ENCODE measurements at places on chromosomes 13 and 19.

DNA sequence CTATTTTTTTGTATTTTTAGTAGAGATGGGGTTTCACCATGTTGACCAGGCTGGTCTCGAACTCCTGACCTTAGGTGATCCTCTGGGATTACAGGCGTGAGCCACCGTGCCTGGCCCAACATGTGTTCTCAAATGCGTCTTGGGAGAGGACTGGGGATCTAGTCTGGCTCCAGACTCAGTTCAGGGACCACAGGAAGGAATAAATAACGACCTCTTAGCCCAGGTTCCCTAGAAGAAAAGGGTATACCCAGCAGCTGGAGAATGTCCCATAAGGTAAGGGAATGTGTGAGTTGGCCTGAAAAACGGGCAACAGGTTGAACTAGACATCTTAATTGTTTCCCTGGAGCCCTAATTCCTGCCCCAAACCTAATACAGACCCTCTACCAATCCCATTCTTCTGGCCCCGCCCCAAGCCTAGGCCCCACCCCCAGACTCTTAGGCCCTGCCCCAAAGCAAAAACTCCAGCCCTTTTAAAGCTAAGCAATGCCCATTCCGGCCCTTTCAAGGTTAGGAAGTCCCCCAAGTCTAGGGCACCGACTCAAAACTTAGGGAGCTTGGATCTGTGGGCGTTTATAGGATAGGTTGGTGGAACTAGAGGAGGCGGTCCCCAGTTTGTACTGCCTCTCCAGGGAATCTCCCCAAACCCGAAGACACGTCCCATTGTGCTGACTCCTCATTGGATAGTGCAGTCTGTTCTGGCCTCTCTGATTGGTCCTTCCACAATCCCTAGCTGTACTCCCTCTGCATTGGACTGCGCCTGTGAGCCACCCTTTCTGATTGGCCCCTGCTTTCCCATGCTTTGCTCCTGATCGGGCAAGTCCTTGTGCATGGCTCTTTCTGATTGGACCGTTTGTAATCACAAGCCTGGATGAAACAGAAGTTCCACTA is 5.4 kb upstream of the LRFN1 start:
- no peak for DNase-seq

DNA sequence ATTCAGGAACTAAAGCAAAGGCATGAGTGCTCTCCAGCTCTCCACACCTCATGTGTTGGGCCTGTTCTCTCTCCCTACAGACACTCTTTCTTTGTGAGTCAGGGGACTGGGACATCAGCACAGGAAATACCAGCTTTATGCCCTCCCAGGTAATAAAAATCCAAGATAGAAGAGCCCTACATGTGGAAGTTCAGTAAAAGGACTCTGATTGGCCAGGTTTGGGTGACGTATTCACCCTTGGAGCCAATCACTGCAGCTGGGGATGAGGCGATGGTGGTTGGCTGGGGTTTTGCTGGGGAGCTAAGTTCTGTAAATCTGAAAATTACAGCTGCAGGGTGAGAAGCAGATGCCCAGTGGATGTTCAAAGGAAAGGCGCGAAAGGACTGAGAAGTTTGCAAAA is 32.5 kb downstream of the CCDC70 start:
- no peak for DNase-seq

GRCh38 chr19:17865364-17866311 is 5.9 kb downstream of the RPL18A start:
- DNase-seq, result no peak

DNA sequence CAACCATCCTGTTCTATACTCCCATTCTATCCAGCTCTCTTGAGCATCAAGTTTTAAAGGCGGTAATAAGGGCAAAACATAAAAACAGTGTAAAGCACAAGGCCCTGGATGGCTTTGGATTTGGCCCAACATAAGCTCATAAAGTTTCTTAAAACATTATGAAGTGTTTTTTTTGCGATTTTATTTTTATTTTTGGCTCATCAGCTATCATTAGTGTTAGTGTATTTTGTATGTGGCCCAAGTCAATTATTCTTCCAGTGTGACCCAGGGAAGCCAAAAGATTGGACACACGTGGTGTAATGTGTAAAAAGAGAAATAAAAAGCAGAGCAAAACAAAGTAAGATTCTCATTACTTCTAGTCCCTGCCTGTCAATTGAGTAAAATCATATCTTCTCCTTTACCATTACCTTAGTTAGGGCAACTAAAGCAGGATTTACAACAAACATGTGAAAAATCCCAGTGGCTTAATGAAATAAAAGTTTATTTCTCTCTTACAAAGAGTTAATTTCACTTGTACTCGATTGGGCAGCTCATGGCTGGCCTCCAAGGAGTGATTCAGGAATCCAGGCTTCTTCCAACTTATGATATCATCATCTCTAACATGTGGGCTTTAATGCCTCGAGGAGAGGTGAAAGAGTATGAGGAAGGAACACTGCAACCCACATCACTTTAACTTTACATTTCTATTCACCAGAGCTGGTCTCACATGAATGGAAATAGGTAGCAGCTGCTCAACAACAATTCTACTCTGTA is 725.2 kb upstream of the SLITRK1 start:
- DNase-seq, result no peak

DNA sequence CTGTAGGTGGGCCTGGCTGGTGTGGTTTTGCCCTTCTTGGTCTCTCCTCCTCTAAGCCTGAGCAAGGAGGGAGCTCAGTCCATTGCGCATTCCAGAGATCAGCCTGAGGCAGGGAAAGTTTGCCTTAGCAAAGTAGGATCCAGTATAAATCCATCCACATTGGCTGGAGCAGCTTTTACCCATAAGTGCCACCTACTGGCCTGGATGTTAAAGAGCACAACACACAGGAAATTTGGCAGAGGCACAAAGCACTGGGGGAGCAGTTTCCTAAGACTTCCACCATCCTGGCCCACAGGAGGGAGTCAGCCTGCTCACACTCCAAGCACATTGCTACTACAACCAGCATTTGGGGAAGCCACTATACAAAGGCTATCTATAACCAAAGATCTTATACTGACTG is 1124.2 kb downstream of the SLITRK1 start:
- DNase-seq, result no peak

GRCh38 chr13:105410602-105411001 is 1124.9 kb downstream of the EFNB2 start:
- no peak for DNase-seq

DNA sequence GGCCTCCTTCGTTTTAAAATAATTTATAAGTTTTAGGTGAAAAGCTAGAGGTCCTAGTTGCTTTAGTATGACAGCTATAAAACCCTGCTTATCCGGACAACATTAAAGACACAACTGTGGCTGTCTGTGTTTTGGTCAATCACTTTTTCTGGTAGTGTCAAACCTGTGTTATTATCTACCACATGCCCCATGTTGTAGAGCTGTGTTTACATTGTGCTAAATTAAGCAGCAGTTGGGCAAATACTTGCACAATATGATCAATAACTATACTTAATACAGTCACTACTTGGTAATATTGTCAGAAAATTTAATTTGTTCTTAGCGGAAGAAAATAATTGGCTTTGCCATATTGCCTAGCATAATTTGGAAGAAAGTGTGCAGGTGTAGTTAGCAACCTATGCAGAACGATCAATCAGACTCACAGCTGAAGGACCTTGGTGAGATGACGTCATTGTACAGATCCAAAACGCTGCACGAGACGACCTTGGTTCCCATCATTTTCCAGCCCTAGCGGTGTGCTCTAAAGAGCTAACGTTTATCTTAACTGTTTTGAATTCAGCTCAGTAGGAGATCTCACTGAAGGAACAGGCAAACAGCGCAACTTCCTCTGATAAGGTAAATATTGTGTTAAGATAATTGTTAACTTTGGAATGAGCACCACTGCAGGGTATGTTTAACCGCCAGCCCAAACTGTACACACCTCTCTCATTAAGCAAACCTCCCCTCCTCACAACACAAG is 476.6 kb downstream of the IRS2 start:
- no peak for DNase-seq

DNA sequence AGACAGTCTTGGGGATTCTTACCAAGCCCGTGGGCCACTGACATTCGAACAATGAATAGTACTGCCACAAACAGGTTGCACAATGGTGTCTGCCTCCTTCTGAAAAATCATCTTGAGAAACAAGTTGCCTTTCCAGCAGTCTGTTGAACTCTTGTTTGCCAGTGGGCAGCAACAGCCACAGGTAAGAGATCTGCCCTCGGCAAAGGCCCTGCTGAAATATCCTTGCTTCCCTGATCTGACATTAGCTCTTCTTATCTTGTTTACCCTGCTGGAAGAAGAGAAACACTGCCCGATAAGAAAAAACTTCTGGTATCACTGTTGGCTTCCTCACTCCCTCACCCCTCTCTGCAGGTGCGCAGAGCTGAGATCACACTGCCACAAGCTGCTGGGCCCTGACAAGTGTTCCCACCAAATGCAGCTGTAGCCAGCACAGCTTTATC is 2.0 kb downstream of the DOCK9 start:
- DNase-seq, result no peak

DNA sequence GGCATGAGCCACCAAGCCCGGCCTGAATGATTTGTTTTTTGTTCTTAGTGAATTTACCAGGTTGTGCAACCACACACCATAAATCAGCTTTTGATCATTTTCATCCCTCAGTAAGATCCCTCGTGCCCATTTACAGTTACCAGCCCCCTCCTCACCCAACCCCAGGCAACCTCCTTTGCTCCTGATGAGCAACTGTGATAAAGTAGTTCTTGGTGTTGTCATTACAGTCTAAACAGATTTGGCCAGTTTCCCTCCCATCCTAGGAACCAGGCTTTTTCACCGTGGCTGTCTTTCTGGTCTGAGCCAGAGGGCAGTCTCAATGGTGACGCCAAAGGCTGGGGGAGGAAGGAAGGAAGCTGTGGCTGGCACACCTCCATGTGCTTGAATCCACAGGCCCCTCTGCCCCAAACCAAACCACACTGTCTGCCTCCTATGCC is 61.2 kb upstream of the WDFY2 start:
- DNase-seq, result no peak

DNA sequence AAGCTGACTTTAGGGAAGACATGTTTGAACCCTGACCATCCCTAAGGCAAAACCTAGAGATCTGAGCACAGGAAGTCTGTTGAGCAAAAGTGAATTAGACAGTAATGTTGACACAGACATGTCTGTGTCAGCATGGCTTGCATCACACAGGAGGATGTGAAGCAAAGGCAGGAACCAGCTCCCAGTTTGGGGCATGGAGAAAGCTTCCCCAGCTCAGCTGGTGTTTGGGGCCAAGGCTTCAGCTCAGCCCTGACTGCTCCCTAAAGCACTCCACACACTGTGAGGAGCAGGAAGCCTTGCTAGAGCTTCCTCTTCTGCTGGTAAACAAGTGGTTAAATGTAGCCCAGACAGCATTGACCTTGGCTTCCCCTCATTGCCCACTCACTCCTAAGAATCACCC is 153.8 kb upstream of the UBL3 start:
- DNase-seq, result no peak

DNA sequence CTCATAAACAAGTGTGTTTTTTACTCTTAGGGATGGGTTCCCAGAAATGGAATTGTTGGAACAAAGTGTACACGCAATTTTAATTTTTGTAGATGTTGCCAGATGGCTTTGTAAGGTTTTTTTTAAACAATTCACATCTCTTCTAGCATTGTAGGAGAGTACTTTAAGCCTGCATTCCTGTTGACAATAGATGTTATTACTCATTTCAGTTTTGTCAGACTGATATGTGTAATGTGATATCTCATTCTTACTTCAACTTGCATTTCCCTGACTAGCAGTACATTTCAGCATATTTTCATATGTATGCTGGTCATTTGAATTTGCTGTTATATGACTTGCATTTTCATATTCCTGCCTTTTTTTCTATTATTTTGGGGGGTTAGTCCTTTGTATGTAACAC is 186.6 kb upstream of the SLITRK6 start:
- no peak for DNase-seq

DNA sequence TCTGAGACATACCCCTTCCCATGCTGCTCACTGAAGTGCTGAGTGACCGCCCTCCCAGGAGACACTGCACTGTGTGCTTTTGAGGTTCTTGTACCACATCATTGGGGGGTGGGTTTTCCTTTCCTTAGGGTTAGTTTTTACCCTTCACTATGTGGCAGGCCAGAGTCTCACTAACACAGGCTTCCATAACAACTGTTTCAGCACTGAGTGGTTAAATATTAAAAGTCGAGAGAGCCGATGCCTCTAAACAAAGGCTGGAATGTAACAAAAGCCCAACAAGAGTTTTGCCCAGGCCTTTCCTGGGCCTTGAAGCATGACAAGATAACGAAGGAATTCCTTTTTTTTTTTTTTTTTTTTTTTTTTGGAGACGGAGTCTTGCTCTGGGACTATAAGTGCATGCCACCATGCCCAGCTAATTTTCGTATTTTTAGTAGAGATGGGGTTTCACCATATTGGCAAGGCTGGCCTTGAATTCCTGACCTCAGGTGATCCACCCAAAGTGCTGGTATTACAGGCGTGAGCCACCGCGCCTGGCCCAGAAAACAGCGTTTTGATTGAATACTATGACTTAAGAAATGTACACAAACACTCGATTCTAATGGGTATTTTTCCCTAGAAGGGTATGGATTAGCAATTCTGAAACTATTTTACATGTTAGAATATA is 46.5 kb downstream of the ZNF823 start:
- DNase-seq, result no peak
